ENCODE measurements at places on chromosomes 16 and 17. TPM values are rescaled to one million over a fixed set of nuclear protein-coding genes. Genes with fewer than 3 reads are reported as not detected.

DNA sequence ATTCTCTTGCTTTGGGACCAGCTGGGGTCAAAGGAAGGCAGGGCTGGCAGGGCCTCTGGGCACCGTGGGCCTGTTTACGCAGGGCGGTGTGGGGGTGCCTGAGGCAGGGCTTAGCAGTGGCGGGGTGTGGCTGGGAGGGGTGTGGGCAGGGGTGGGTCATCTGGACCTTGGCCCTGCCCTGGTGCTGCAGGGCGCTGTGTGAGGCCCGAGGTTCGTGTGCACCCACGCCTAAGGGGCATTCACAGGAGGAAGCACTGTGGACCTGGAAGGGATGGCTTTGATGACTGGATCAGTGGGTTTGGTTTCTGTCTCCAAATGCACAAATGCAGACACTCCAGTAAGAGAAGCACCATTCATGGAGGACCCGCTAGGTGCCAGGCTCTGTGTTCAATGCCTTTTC lies 37.3 kb downstream of the BCO1 start:
- H3K4me3 ChIP-seq: no peak overlapping the region
- H3K27ac ChIP-seq: no peak overlapping the region
- no peaks in the 10 kb centered on the region for H3K36me3 ChIP-seq

DNA sequence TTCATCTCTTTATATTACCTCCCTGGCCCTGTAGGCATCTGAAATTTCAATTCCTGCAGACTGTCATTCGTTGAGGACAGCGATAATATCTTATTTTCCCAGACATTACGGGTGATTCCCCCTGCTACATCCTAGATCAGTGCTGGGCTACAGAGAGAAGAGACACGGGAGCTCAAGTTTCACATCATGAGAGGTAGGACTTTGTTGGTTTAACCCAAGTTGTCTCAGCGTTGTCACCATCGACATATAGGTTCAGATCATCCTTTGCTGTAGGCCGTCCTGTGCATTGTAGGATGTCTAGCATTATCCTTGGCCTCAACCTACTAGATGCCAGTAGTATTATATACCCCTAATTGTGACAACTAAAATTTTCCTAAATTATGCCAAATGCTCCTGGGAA lies 19.3 kb downstream of the MT1X start:
- DNase-seq: no peak
- no peak overlapping the region for H3K4me3 ChIP-seq
- H3K27ac ChIP-seq: no peak overlapping the region
- peaks cover 8% of the 10 kb centered on the region for H3K4me1 ChIP-seq

Gene NACA2
- not detected for total RNA-seq

Gene CES4A
- total RNA-seq: 39.3 TPM

GRCh38 chr16:65339062-65339461 lies 217.2 kb upstream of the CDH11 start:
- no peak overlapping the region for H3K4me3 ChIP-seq
- no peak overlapping the region for H3K27ac ChIP-seq
- no peaks in the 10 kb centered on the region for H3K27me3 ChIP-seq
- no peaks in the 10 kb centered on the region for H3K36me3 ChIP-seq

DNA sequence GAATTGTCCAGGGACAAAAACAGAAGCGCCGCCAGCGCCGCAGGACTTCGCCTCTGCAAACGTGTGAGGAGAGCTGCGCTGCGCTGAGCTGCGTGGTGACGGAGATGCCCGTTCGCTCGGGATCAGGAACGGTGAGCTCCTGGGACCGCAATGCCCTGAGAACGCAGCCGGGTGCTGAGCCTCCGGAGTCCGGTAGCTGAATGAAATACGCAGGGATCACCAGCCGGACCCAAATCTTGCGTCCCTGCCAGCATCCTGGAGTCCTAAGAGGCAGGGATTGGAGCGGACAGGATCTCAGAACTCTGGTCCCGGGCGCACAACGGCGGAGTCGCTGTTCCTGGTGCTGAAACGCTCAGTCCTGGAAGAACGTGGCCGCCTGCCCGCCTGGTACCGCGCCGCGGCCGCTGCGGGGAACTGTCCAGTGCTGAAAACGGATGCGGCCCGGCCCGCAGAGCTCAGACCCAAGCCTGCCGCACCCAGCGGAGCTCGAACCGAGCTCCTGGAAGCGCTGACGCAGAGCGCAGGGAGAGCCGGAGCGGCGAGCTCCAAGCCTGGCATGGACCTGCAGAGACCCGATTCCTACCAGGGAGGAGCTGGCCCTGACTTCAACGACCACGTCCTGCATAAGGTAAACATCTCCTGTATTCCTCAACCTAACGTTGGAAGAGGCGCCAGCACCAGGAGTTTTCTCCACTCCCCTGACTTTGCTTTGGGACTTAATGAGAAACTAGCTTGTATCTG lies 41.5 kb downstream of the CD300LF start:
- H3K27ac ChIP-seq: no peak overlapping the region
- no peaks in the 10 kb centered on the region for H3K36me3 ChIP-seq
- H3K4me1 ChIP-seq: no peaks in the 10 kb centered on the region
- no peak overlapping the region for H3K4me3 ChIP-seq
- H3K27me3 ChIP-seq: peaks cover 72% of the 10 kb centered on the region
- DNase-seq: peak; percentile 78

GRCh38 chr16:85483424-85483823 lies 129.7 kb upstream of the GSE1 start:
- no peak overlapping the region for H3K4me3 ChIP-seq
- H3K27ac ChIP-seq: no peak overlapping the region
- H3K27me3 ChIP-seq: no peaks in the 10 kb centered on the region
- no peaks in the 10 kb centered on the region for H3K4me1 ChIP-seq
- no peaks in the 10 kb centered on the region for H3K36me3 ChIP-seq
- DNase-seq: no peak

- DNase-seq: no peak
- H3K4me1 ChIP-seq: no peaks in the 10 kb centered on the region
- peaks cover under 1% of the 10 kb centered on the region for H3K36me3 ChIP-seq
- H3K27me3 ChIP-seq: no peaks in the 10 kb centered on the region
- no peak overlapping the region for H3K4me3 ChIP-seq
These were observed 245.5 kb downstream of the STX8 start for GRCh38 chr17:9330141-9330540.

Gene NAGPA
- 12.5 TPM for total RNA-seq
